ENCODE measurements at places on chromosomes 13 and 19.
A peak's percentile ranks its signal among the peaks of the same experiment; 100 is the strongest.

GRCh38 chr13:48580896-48581295 lies 48.0 kb upstream of the RCBTB2 start:
- DNase-seq: no peak

DNA sequence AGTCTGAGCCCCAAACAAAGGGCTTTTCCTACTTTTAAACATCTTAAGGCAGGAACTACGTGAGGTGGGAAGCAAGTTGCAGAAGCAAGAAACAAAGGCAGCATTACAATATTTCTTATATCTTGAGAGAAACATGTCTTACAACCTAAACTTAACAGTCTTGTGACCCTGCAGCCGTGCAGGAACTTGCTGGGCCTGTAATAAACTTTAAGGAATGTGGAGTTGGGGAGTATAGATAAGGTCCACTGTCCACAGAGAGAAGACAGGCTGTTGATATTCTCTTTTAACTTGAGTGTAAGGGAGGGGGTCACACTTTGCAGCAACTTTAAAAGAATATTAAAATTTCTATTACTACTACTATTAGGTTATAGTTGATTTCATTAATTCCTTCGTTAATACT lies 214.6 kb upstream of the HTR2A start:
- DNase-seq: no peak

DNA sequence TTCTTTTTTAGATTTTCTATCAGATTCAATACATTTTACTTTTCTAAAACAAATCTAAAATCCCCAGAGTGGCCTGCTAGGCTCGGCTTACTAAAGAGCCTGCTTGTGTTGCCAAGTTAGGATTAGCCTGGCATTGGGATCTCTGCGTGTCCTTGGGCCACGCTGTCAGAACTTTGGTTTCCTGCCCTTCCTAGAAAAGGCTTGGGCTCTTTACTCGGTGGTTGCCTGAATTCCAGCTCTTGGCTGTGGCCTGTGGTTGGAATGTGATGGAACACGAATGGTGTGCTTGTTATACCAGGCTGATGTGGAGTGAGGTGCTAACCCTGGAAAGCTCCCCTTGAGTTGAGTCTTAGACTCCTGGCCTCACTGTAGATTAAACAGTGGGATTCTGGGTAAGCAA lies 8.5 kb downstream of the SPATA13 start:
- DNase-seq: no peak

GRCh38 chr19:2683430-2684003 lies 19.0 kb downstream of the GNG7 start:
- DNase-seq: peak; percentile 36

GRCh38 chr19:47229676-47230053 lies 1.3 kb downstream of the BBC3 start:
- no peak for DNase-seq

DNA sequence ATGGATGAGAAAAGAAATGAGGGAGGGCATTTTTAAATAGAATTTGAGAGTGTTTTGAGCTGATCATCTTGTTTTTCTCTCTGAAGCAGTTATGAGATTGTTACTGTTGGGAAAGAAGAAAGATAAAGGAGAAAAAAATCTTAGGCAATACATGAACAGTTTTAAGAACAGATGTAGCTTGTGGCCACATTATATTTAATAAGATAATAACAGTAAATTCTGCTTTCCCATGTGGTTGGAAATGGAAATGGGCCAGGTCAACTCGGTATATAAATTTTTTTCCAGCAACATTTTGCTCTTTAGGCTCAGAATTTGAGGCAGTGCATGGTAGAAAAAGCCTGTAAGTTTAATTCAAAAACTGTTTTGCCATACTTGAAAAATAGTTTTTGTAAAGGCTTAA lies 118.7 kb downstream of the POSTN start:
- DNase-seq: no peak

DNA sequence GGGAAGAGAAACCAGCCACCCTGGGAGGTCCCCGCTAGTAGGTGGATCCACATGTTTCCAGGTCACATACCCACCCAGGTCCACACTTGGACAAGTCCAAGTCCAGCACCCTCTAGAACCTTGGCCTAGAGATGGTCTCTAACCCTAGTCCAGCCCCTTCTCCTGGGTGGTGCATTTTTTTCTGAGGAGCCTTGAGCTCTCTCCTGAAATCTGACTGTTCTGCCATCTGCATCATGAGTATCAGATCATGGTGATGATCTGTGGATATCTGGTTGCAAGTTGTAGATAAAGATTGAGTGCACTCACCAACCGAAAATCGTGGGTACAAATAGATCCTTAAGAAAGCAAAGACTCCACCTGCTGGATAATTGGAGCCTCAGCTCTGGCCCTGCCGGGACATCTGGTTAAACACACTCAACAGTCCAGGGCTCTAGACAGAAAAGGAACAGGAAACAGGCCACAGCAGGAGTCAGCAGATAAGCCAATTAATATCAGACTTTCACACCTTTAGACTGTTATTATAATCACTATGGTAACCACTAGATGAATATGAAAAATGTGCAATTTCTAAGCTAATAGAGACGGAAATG lies 41.1 kb downstream of the GPR12 start:
- no peak for DNase-seq
